ENCODE measurements at places on chromosomes 6 and 20.

DNA sequence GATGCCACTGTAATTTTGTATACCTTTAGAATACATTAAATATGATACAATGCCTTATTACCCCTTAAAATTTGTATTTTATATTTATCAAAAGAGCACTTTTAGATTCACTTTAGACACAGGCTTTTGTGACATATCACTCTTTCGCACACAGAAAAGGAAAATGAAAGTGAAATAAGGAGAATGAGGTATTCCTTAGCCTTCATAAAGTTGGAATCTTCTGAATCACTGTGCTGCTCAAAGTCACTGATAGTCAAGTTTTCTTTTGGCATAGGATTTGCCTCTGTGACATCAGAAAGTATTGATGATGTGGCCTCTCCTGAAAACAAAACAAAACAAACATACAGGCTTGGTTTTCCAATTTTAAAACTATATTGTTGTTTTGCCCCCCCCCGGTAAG lies 1097.1 kb downstream of the KIF16B start:
- no peak for DNase-seq

- peak; percentile 50 for DNase-seq
Observed at GRCh38 chr6:77038807-77039206, 424.5 kb downstream of the HTR1B start.

DNA sequence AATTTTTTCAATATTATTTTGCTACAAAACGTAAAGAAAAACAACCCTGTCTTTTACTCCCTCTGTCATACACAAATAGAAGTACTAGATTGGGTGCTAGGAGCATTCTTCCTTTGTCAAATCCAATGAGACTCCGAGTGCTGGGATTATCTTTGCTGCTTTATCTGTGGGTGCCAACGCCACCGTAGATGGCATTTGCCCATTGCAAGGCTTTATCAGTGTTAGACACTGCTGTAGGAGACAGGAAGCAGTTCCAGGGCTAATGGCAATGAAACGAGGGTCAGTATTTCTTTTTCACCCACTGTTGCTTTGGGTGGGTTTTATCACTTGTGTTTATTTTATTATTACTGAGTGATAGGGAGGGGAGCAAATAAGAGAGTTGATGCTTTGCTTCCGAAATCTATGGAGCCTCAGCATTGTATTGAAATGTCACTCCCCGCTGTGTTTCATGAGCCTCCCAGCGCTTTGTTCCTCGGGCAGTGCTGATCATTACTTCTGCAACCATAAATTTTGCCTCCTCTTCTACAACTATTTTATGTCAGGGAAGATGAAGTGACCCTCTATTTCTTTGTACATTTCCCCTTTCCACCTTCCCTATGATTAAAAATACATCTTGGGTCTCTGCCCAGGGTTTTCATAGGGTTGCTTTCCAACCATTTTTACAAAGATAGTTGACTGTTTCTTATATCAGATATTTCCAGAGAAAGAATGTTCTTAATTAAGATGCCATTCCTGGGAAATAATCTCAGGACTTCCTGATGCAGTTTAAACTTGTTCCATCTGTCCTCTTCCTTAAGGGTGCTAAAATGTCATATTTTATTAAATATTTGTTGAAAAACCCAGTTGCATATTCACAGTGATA lies 86.7 kb upstream of the LAMP5 start:
- DNase-seq, result no peak

GRCh38 chr6:162621246-162621645 lies 106.3 kb downstream of the PRKN start:
- peak; percentile 26 for DNase-seq

DNA sequence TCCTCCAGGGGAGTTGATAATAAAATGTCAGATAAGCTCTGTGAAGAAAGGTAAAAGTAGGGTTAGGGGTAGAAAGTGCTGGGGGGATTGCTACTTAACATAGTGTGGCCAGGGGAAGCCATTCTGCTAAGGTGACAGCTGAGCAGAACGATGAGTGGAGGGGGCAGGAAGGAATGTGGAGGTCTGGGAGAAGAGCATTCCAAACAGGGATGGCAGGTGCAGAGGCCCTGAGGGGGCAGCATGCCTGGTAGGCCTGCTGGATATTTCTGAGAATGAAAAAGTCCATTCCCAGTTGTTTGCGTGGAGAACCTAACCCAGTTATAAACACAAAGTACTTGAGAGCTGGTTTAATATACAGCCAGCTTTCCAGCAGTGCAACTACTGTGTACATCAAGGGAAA lies 9.3 kb downstream of the GFRA4 start:
- no peak for DNase-seq

GRCh38 chr6:45990162-45990561 lies 25.5 kb downstream of the CLIC5 start:
- no peak for DNase-seq

DNA sequence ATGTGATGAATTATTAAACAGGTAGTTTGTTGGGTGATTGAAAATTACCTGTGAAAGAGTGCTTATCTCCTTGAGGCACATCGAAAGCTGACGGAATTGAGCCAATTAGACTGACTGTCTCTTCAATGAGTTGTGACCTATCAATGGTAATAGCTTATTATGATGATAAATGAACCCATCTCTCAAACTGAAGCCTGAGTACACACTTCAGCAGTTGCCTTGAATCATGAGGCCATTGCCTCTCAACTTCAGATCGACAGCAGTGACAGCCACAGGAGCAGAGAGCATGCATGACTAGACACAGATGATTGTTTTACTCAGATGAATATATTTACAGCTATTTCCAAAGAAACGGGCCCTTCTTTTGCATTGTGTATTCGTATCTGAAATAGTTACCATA lies 323.9 kb downstream of the LAMA2 start:
- no peak for DNase-seq

GRCh38 chr6:169714178-169714577 lies 10.1 kb downstream of the PHF10 start:
- DNase-seq, result no peak

GRCh38 chr6:142313284-142313683 lies 11.5 kb downstream of the ADGRG6 start:
- peak; percentile 71 for DNase-seq

DNA sequence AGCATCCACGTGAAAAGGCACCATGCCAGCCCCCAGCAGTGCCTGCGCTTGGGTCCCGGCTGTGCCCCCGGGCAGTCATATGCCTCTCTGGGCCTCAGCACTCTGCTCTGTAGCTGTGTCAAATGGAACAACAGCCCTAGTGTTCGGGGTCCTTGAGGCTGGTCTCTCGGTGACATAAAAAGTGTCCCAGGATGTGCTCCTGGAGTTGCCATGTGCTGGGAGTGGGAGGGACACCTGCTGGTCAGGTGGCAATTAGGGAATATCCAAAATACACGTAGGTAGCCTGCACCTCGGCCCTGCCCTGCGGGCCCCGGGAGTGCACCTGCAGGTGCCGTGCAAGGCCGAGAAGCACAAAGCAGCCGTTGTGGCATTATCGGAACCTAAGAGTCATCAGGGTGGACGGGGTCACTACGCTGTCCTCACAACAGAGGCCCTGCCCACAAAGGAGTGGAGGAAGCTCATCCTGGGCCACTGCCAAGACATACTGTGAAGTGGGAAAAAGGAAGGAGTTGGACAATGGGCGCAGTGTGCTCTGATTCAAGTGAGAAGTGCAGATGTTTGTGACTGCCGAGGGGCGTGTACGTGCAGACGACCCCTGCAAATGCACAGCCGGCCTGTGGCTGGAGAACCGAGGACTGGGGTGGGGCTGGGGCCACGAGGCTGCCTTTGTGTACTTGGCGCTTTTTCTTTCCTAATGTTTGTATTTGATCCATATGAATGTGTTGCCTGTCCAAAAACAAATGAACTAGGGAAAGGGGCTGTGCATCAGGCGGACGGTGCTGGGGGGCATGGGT lies 24.6 kb downstream of the SLCO4A1 start:
- DNase-seq, result peak; percentile 43

DNA sequence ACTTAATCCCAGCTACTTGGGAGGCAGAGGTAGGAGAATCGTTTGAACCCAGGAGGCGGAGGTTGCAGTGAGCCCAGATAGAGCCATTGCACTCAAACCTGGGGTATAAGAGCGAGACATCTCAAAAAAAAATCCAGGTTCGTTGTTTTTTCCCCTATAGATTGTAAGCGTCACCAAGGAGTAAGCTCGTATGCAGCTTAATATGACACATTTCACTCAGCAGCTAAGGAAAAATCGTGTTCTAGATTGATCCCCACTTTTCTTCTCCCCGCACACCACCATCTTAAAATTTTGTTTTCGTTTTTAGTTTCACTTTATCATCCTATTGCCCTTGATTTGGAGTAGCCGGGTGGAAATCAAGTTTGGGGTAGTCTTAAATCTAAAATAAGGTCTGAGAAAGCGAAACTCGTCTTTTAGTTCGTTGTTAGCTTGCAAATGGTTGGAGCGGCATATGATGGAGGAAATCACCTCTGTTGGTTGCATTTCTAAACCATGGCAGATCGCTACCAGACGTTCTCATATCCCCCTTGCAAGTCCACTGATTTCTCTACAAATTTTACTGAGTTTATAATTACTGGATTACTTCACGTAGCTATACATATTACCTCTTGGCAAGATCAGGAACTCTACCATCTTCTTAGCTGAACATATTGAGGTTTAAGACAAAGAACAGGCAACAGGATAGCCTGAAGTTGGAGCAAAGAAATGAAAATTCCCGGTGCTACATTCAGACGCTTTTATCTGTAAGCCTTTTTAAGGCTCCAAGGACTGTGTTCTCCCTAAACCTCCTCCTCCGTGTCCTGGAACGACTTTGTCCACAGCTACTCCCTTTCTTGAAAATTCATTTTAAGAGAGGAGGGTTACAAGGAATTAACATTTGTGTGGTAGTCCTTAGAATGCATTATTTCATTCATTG lies 91.1 kb upstream of the BTN3A2 start:
- DNase-seq, result no peak

Data from cardiac fibroblast (primary cell).